ENCODE measurements at places on chromosomes 3 and 15. TPM values are rescaled to one million over a fixed set of nuclear protein-coding genes. Genes with fewer than 3 reads are reported as not detected.

Gene VGLL4
- total RNA-seq: 37.1 TPM

Gene TRIM71
- not detected for total RNA-seq

Gene RTP3
- total RNA-seq: not detected

Gene IL17RB
- total RNA-seq: 0.31 TPM

Gene DAPK2
- 1.5 TPM for total RNA-seq

Gene SAXO2
- total RNA-seq: 1.6 TPM

Gene SMCO1
- 0.13 TPM for total RNA-seq

Gene C3orf85
- not detected for total RNA-seq

Gene KBTBD13
- total RNA-seq: not detected

Gene STRA6
- not detected for total RNA-seq

- H3K27me3 ChIP-seq: no peaks in the 10 kb centered on the region
- no peak overlapping the region for H3K27ac ChIP-seq
- no peak overlapping the region for H3K4me3 ChIP-seq
- no peaks in the 10 kb centered on the region for H3K4me1 ChIP-seq
- peaks cover 13% of the 10 kb centered on the region for H3K36me3 ChIP-seq
Observed at GRCh38 chr3:33665294-33665693, 52.8 kb downstream of the CLASP2 start.

- H3K36me3 ChIP-seq: no peaks in the 10 kb centered on the region
- peaks cover 3% of the 10 kb centered on the region for H3K27me3 ChIP-seq
- H3K4me1 ChIP-seq: no peaks in the 10 kb centered on the region
- H3K27ac ChIP-seq: no peak overlapping the region
- DNase-seq: no peak
- H3K4me3 ChIP-seq: no peak overlapping the region
Observed at GRCh38 chr3:99666201-99666600, 27.8 kb downstream of the COL8A1 start.

DNA sequence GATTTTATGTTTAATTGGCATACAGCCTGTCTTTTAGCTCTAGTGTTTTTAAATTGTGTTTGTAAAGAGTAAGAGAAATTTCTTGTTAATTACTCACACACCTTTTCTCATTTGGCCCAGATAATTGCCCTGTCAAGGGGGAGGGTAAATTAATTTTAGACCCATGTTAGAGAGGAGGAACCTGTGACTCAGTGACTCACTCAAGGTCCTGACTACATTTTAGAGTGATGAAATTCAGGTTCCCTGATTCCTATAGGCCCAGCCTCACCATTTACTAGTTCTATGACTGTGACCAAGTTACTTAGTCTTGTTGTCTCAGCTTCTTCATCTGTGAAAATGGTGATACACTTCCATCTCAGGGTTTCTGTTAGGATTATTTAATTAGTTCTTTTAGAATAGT is 125.2 kb upstream of the DPH6 start:
- DNase-seq: no peak
- no peak overlapping the region for H3K4me3 ChIP-seq

GRCh38 chr3:33139996-33140395 is 26.2 kb downstream of the CRTAP start:
- H3K27ac ChIP-seq: no peak overlapping the region
- H3K27me3 ChIP-seq: no peaks in the 10 kb centered on the region
- peaks cover 3% of the 10 kb centered on the region for H3K4me1 ChIP-seq
- H3K36me3 ChIP-seq: peaks cover 14% of the 10 kb centered on the region

DNA sequence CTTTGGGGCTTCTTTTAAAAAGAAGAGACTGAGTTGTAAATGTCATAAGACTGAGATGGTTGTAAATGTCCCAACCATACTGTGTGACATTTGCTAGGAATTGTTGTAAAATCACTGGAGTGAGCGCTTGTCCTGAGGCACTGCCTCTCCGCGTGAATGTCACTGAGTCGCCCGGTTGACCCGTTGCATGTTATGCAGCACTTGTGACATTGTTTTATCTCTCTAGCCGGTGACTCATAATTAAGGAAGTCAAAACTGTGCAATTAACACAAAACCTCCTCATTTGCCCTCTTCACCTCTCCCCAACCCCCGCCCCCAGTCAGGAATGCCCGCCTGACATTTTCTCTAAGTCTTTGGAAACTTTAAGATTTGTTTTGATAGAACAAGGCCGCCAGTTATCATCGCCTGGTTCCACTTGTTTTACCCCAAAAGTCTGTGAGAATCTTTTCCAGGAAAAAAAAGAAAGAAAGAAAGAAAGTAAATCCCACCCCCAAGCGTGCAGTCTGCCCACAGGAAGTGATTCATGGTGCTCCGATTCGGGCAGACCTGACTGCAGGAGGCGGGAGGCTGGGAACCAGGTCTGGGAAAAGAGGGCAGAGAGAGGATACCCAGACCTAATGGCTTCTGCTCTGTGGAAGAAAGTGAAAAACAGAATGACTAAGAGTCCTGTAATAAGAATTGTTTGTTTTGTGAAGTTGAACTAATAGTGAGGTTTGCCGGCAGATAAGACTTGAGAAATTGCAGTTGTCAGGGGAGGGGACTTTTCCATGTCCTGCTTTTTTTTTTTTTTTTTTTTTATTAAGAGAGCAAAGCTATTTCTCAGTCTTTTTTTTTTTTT is 84.8 kb downstream of the SMAD3 start:
- H3K27ac ChIP-seq: peak overlapping the region; percentile 35
- peaks cover 18% of the 10 kb centered on the region for H3K36me3 ChIP-seq
- no peaks in the 10 kb centered on the region for H3K27me3 ChIP-seq
- DNase-seq: peak; percentile 36
- peak overlapping the region; percentile 55 for H3K4me3 ChIP-seq

DNA sequence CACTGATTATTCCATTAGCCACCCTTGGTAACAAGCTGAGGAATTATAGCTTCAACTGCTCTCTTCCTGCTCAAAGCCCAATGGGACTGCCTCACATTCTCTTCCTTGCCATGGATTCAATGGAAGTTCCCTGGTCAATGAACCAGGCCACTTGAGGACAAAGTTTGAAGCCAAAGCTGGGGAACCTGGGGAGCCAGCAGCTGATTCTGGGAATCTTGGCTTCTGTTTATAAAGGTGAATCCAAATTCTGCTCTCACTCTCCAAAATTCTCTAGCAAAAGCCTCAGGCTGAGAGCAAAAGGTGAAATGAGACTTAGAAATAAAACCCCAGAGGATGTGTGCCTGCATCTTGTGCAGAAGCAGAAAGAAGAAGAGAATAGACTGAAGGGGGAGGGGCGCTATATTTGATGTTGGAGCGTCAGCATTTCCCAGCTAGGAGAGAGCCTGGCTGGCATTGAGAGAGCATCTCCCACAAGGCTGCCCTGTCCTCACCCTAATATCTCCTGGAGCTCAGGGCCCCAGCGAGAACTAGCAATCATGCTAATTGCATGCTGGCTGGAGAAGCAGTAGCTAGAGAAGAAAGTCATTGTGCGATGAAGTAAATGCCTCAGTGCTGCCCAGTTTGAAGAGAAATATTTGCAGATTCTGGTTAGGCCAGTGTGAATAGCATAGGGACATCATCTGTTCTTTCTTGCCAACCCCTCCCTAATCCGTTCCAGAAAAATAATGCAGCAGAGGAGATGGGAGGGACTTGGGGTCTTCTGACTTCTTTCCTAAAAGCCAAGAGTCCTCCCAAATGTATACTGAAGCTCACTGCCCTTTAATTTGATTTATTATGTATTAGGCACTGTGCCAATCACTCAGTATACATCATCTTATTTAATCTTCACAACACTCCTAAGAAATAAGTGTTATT is 34.9 kb upstream of the GAP43 start:
- H3K36me3 ChIP-seq: no peaks in the 10 kb centered on the region
- no peak overlapping the region for H3K27ac ChIP-seq
- H3K4me3 ChIP-seq: no peak overlapping the region
- no peak for DNase-seq
- no peaks in the 10 kb centered on the region for H3K4me1 ChIP-seq
- H3K27me3 ChIP-seq: peaks cover 15% of the 10 kb centered on the region

DNA sequence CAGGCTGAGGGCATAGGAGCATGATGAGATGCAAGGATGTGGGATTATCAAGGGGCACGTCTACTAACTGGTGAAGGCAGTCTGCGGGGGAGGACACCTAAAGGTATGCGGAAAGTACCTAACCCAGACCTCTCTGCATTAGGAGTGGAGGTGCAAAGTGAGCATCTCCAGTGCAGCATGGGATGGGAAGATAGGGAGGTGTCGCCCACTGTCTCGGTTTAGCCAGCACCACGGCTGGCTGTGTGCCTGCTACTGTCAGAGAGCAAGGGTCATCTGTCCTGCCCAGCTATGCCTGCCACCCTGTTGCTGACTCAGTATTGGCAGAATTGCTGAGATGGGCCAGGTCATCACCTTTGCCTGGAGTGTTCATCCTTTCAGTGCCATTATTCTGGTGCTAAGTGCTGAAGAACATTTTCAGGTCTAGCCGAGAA is 40.1 kb downstream of the OXNAD1 start:
- peaks cover 95% of the 10 kb centered on the region for H3K36me3 ChIP-seq
- H3K4me3 ChIP-seq: peak overlapping the region; percentile 61
- H3K27me3 ChIP-seq: no peaks in the 10 kb centered on the region
- peaks cover 95% of the 10 kb centered on the region for H3K4me1 ChIP-seq
- peak overlapping the region; percentile 86 for H3K27ac ChIP-seq

GRCh38 chr15:91472316-91472756 is 372.3 kb downstream of the SV2B start:
- H3K27ac ChIP-seq: peak overlapping the region; percentile 89
- H3K4me3 ChIP-seq: peak overlapping the region; percentile 52
- H3K36me3 ChIP-seq: peaks cover 46% of the 10 kb centered on the region
- peaks cover 48% of the 10 kb centered on the region for H3K4me1 ChIP-seq

All from activated CD8-positive, alpha-beta T cell treated with anti-CD3 and anti-CD28 coated beads, Interleukin-2, amount 10 ng/mL, durations not matched to agents 7 days and 5 days (primary cell).